Smooth muscle cell of the coronary artery (primary cell): ENCODE measurements at places on chromosomes 3 and 15. TPM values are rescaled to one million over a fixed set of nuclear protein-coding genes. Genes with fewer than 3 reads are reported as not detected.

Gene EPHB3
- 3.0 and 9.4 TPM in 2 replicates for total RNA-seq

Gene COLQ
- total RNA-seq = 0.30 and 0.35 TPM in 2 replicates

Gene MYL3
- total RNA-seq = 0.08 and 2.3 TPM in 2 replicates

Gene FNDC3B
- total RNA-seq = 63.2 and 103 TPM in 2 replicates

Gene PLA2G4E
- not detected in 2 replicates for total RNA-seq

Gene CCR4
- total RNA-seq = under 0.01 TPM in 1 of 2 replicates, not detected in the other

Gene CCRL2
- 0.12 TPM in 1 of 2 replicates, not detected in the other for total RNA-seq

Gene EAF2
- 1.8 and 2.8 TPM in 2 replicates for total RNA-seq

Gene ANKDD1A
- total RNA-seq = 3.2 and 15.3 TPM in 2 replicates

Gene CCDC13
- 0.23 and 0.47 TPM in 2 replicates for total RNA-seq

Gene EIF4E3
- total RNA-seq = 0.68 and 3.3 TPM in 2 replicates

Gene FBXW12
- total RNA-seq = 0.08 TPM in 1 of 2 replicates, not detected in the other

Gene C3orf80
- 0.59 and 0.75 TPM in 2 replicates for total RNA-seq

Gene GOLGA6B
- total RNA-seq = not detected in 2 replicates

Gene OR5H14
- total RNA-seq = not detected in 2 replicates

Gene RTP1
- under 0.01 TPM in 1 of 2 replicates, not detected in the other for total RNA-seq

Gene IGF2BP2
- total RNA-seq = 12.0 and 29.1 TPM in 2 replicates

Gene PYGO1
- 4.7 and 5.0 TPM in 2 replicates for total RNA-seq

Gene CSPG4
- 12.5 and 13.8 TPM in 2 replicates for total RNA-seq

Gene IMPG2
- total RNA-seq = 0.23 and 0.35 TPM in 2 replicates

Gene CIDEC
- not detected in 2 replicates for total RNA-seq

Gene TRIM42
- total RNA-seq = not detected in 2 replicates

Gene GOLGA6L10
- 0.35 and 0.90 TPM in 2 replicates for total RNA-seq

Gene GP5
- total RNA-seq = 0.83 TPM in 1 of 2 replicates, not detected in the other

Gene GP9
- total RNA-seq = not detected in 2 replicates

Gene DNASE1L3
- 0.12 TPM in 1 of 2 replicates, not detected in the other for total RNA-seq

Gene SPSB4
- total RNA-seq = not detected in 2 replicates

Gene SMCO1
- total RNA-seq = not detected in 2 replicates

Gene CILP
- total RNA-seq = under 0.01 and 6.0 TPM in 2 replicates

Gene FANCD2OS
- total RNA-seq = not detected in 2 replicates

Gene TUBGCP5
- total RNA-seq = 12.2 and 17.9 TPM in 2 replicates

Gene DVL3
- 35.6 and 48.4 TPM in 2 replicates for total RNA-seq

Gene CD200
- total RNA-seq = 2.6 and 24.0 TPM in 2 replicates

Gene HDC
- total RNA-seq = not detected in 2 replicates

Gene SLC22A13
- total RNA-seq = 0.15 and 0.94 TPM in 2 replicates

Gene ALDH1L1
- under 0.01 and 0.08 TPM in 2 replicates for total RNA-seq

Gene ERC2
- 0.47 TPM in 1 of 2 replicates, not detected in the other for total RNA-seq

Gene GOLGA8T
- total RNA-seq = 0.08 TPM in 1 of 2 replicates, not detected in the other

Gene OR5K2
- not detected in 2 replicates for total RNA-seq

Gene TMCO5A
- total RNA-seq = not detected in 2 replicates

Gene SAXO2
- total RNA-seq = 0.23 and 0.98 TPM in 2 replicates

Gene IL17RC
- total RNA-seq = 20.9 and 21.8 TPM in 2 replicates

Gene LMAN1L
- not detected in 2 replicates for total RNA-seq

Gene MDFIC2
- not detected in 2 replicates for total RNA-seq

Gene OXSR1
- 24.5 and 30.6 TPM in 2 replicates for total RNA-seq

Gene GAP43
- total RNA-seq = 0.70 and 5.1 TPM in 2 replicates

Gene ABI3BP
- total RNA-seq = 1.6 and 48.2 TPM in 2 replicates

Gene ZBTB11
- total RNA-seq = 13.5 and 17.3 TPM in 2 replicates

Gene CELSR3
- 0.35 and 0.45 TPM in 2 replicates for total RNA-seq

Gene VEPH1
- 31.8 and 89.7 TPM in 2 replicates for total RNA-seq

Gene NBEAL2
- 1.5 and 2.3 TPM in 2 replicates for total RNA-seq

Gene PDIA3
- total RNA-seq = 97.6 and 143 TPM in 2 replicates
